ENCODE measurements at places on chromosomes 5 and 9.

GRCh38 chr5:79513704-79514390 is at the start of gene HOMER1:
TSS of gene HOMER1 (minus strand) at chr5:79514134. CDS start at chr5:79512774, 1,360 bp downstream.
- peak; percentile 63 for DNase-seq

DNA sequence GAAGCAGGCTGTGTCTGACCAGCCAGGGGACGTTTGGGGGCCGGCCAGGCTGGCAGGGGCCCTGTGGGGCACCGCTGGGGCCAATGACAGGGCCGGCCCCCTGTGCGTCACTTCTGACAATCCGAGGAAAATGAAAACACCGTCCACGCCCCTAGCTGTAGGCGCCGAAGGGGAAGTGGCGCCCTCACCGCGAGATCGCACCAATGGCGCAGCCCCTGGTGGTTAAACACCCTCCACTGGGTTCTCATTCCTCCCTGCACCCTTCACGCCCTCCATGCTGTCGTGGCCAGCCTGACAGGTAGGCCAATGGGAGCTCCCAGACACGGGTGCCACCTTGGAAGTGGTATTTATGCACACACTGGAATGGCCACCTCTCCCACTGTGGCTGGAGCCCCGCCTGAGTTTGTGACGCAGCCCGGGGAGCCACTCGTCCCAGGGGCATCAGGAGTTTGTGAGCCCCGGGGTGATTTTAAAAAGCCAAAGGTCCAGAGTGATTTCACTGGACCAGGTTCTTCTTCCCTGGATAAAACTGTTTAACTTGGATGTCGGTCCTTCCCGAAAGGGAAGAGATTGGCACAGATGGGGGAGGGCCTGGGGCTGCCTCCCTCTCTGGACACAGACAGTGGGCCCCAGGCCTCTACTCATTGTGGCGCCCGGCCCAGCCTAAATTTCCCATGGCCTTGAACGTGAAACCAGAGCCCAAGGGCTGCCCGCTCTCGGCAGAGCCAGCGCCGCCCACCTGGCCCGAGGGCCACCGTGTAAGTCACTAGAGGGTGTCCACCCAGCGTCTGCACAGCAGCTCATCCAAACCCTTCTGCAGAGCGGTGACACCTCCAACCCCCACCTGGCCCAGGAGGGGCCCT is 49.7 kb downstream of the NKD2 start:
- no peak for DNase-seq

DNA sequence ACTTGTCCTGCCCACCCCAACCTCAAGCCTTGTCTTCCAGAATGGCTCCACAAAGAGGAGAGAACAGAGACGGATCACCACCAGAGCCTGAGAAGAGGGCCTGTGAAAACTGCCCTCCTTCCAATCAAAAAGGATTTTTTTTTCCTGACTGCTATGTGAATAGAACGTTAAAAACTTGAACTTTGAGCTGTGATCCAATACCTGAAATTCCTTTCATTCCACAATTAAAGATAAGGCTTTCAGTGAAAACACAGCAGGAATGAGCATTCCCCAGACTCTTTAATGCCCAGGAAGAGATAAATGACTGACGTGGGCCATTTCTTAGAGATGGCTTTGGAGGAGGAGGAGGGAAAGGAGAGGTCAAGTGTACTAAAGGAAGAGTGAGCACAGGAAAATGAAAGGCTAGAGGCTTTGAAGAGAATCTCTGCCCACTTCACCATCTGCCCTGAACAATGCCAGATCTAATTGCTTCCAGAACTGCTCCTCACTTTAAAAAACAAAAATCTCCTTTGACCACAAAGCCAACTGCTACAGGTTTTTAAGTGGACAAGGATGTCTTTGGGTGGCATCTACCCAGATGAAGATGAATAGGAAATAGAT is 177.9 kb upstream of the MAP3K1 start:
- DNase-seq, result no peak

DNA sequence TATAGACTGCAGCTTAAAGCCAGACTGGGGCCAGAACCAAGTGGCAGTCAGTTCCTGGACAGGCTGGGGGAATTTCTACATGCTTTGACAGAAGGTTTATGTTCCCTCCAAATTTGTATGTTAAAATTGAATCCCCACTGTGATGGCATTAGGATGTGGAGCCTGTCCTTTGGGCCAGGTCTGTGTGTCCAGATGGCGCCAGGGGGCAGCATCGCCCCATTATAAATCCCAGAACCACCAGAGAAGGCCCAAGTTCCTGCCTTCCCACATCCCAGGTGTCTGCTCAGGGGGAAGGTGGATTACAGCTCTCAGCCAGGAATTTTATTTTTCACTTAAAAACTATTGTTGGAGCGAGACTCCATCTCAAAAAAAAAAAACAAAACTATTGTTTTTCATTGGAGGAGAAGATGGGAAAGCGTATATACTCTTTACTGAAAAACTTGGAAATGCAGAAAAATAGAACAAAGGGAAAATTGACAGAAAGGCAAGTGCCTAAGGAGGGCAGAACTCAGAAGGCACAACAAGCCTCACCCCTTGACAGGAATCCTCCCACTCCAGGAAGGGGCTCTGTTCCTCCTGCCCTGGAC is 5.0 kb downstream of the IL3 start:
- DNase-seq, result peak; percentile 62

- DNase-seq, result no peak
These were observed 292.5 kb downstream of the PARP8 start for GRCh38 chr5:50958852-50959457.

DNA sequence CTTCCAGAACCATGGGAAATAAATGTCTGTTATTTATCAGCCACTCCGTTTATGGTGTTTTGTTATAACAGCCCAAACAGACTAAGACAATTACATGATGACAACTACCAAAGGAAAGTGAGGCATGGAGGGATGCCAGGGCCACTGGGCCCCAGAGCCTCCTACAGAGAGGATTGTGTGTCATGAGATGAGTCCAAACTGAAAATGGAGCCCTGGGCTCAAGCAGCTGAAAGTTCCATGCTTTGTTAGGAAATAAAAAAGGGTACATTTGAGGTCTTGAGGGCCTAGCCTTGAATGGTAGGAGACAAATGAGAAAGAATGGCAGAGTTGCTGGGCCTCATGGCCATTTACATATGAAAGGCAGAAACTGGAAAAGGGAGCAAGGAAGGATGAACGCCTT is 586.5 kb downstream of the CETN3 start:
- no peak for DNase-seq

DNA sequence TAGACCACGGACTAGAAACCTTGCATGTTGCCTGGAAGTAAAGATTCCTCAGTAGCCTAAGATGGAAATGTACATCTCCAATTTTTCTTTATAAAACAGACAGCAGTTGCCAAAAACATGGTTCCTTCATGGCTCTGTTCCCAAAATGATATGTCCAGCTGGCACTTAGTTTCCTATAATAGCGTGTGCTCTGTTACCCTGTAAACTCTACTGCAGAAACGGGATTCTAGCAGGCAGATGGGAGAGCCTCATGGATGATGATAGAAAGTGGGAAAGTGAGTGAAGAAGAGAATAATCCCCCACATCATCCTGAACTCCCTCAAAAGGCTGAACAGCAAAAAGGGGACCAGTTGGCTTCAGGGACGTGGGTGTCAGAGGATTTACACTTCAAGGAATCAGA is 118.2 kb downstream of the FRMD3 start:
- DNase-seq, result no peak

DNA sequence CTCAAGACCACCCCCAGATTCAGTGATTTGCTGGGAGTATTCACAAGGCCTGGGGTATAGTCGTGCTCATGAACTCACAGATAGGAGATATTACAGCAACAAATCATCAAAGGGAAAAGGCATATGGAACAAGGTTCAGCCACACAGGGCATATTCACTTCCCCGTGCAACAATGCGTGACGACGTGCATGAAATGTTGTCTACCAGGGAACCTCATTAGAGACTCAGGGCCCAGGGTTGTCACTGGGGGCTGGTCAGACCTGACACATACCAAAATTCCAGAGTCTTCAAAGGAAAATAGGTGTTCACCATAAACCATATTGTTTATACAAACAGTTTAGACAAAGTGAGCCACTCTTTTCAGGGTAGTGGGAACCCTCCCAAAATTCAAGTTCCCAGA is 212.4 kb downstream of the RFK start:
- DNase-seq, result no peak

DNA sequence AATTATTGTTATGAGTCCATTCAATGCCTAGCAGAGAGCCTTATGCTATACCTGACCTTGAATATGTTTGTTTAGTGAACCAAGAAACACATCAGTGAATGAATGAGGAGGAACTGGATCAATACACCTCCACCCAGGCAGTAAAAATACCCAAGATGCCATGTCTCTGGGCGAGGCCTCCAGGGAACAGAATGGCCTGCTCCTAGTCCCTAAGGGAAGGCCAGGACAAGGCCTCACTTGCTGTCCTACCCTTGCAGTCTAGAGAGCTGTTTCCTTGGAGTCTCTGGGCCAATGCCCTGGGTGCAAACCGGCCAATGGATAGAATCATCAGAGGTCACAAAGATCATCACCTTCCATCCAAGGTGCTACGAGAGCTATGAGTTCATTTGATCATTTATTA is 26.1 kb downstream of the TNIP1 start:
- DNase-seq, result no peak

- no peak for DNase-seq
These were observed 6.6 kb downstream of the PCBD2 start for GRCh38 chr5:134911285-134912206.

DNA sequence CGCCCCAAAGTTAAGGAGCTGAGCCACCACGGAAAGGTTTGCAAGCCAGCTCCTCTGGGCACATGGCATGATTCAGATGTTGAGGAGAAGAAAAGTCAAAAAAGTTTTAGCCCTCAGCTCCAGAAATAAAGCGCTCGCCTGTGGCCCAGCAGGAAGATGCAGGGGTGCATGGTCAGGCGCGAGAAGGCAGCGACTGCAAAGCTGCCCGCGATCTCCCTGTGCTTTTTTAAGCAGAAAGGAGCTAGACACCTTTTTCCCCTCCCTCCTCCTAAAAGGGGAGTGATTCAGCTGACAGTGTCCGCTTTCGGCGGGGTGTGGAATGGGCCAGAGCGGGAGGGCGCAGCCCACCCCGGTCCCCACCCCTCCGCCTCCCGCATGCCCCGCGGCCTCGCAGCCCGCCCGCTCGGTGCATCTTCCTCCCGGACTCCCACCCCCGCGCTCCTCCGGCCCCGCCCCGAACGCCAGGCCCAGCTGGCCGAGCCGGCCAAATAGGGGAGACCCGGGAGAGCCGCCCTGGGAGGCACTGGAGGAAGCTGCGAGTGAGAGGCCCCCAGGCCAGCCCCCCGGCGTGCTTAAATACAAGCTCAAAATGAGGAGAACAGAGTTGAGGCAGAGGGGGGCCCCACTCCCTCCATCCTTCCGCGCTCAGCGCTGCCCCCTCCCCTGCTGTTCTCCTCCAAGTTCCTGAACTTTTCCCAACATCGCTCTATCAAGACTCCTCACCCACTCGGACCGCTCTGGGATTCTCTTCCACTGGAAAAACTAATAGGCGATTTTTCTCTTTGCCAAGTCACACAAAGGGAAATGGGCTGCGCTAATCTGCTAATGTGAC is at the start of gene ADAMTS12:
TSS of gene ADAMTS12 (minus strand) at position 203 of the 832 bp plus-strand sequence. CDS start at position 69, 134 bp downstream.
- DNase-seq, result peak; percentile 25

GRCh38 chr9:87156247-87156646 is 208.9 kb upstream of the GAS1 start:
- no peak for DNase-seq

DNA sequence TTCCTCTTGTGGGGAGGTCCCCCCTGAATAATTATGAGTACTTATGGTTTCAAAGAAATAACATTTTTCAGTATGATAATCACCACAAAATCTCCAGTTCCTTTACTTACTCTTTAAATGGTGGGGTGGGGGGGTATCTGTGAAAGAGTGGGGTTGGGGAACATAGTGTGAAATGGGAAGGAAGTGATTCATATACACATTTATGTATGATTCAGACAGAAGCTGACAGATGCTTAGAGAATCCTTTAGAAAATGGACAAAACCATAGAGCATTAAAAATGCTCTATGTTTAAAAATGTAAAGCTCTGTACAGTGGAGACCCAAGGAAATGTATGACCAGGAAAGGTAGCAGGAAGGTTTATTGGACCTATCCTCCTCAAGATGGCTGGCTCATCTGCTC is 267.5 kb upstream of the GRIA1 start:
- no peak for DNase-seq

- DNase-seq, result no peak
These were observed 597.9 kb downstream of the PTPRD start for GRCh38 chr9:10014889-10015288.

GRCh38 chr5:58932057-58932612 is 349.3 kb downstream of the RAB3C start:
- DNase-seq, result no peak
